ENCODE measurements at places on chromosomes 7 and 10.
A peak's percentile ranks its signal among the peaks of the same experiment; 100 is the strongest.

GRCh38 chr7:106603346-106603745, 57.6 kb downstream of the CCDC71L start:
- DNase-seq: no peak

DNA sequence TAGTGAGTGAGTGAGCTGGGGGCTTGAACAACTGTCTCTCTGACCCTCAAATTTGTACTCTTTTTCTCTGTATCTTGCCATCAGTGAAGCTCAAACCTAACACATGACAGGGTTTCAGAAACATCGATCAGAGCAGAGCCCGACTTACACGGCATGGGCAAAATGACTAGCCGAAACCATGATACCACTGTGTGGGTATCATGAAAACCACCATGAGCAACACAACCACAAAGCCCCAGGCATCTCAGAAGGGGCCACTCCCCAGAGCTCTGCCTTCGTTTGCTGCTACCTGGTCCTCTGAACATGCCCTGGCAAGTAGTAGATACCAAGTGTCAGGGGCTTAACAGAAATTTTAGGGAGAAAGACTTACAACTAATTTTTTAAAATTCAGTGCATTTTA, 308.5 kb downstream of the WDR11 start:
- peak; percentile 26 for DNase-seq

DNA sequence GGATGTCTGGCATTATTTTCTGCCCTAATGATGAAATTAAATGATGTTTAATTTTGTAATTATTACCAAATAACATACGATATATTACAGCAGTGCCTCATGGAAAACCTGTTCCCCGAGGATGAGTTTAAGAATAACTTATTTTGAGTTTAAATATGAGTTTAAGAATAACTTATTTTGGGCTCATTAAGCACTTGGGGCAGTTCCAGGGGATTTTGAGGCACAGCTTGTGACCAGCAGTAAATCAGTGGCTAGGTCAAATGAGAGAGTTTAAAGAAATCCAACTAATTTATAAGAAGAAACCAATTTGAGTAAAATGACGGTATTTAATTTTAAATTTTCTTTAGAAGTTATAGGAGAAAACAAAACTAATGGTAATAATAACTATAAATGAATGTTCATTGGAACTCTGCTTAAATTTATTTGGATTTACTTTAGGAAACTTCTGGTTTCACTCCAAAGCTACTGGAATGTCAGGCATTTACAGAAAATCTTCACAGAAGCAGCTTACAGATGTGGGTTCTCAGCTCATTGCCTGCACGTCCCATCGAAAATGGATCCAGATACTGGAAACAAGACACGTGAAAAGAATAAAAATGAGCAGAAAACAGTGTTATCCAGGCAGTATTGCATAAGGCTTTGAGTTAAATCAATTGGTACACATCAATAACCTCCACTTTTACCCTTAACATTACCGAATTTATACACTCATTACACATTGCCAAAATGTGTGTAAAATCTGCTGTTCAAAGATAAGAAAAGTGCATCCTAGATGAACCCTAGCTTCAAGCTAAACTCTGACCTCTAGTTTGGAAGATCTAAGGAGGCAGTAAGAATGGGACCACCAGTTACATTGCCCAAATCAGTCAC, 784.5 kb upstream of the IGFBP3 start:
- DNase-seq: no peak

GRCh38 chr10:120131183-120131582, 238.7 kb downstream of the SEC23IP start:
- DNase-seq: no peak

DNA sequence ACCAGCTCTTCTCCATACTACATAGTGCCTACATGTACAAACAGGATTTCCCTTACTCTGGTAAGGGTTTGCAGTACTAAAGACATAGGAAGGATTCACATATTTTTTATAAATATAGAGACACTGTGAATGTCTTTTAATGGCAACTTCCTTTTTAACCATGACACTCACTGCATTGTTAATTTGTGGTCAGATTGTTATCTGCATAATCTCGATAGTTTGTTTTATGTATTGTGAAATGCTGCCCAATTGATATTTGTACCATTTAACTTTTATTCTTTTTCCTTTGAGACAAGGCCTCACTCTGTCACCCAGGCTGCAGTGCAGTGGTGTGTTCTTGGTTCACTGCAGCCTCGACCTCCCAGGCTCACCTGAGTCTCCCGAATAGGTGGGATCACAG, 39.7 kb downstream of the SP8 start:
- no peak for DNase-seq

DNA sequence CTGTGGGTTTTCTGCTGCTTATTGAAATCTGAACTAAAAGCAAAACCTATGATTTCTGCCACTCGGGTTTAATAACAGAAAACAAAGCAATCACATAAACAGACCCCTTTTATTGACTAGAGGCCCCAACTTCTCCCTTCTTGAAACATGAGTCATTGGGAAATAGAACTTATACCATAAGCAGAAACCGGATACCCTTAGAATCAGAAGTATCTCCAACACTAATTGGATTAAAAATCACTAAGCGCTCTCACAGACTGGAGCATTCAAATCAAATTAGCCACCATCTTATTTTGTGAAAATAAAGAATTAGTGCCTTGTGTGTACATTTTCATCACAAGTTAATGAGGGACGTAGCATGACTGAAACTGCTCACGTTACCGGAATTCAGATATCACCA, 206.9 kb downstream of the WDR11 start:
- no peak for DNase-seq

GRCh38 chr7:116213361-116214130, 3.2 kb downstream of the TES start:
- DNase-seq: no peak

DNA sequence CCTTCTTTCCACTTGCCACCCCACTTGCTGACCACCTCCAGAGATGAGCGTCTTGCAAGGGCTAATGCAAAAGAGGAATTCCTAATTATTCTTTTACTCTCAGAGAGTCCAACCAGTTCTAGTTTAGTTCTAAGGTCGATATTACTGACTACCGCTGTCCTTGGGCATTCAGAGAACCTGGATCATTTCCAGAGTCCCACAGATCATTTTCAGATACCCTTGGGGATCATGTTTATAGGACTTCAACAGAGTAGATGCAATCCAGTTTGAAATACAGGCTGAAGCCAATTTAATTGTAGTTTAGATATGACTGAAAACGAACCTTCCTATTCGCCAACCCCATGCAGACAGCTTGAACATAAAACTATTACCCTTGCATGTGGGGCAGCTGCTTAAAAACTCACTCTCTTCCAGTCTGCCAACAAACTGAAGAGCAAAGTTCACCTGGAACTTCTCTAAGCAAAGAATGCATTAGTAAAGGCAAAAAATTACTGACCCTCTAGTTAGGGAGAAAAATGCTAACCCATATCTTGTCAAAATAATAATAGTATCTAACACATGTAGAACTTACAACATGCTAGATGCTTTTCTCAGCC, 22.4 kb downstream of the CFAP69 start:
- DNase-seq: no peak

GRCh38 chr7:157432541-157432956, 95.7 kb downstream of the DNAJB6 start:
- DNase-seq: peak; percentile 11

- DNase-seq: no peak
These were observed at the start of gene C10orf90 for GRCh38 chr10:126670056-126670894. C10orf90 (minus strand) TSS chr10:126670693; CDS start chr10:126670480, 213 bp downstream.

GRCh38 chr7:76409537-76409936, at the start of gene SSC4D:
SSC4D (minus strand) TSS chr7:76409697; CDS start chr7:76404439, 5,258 bp downstream.
- DNase-seq: no peak

DNA sequence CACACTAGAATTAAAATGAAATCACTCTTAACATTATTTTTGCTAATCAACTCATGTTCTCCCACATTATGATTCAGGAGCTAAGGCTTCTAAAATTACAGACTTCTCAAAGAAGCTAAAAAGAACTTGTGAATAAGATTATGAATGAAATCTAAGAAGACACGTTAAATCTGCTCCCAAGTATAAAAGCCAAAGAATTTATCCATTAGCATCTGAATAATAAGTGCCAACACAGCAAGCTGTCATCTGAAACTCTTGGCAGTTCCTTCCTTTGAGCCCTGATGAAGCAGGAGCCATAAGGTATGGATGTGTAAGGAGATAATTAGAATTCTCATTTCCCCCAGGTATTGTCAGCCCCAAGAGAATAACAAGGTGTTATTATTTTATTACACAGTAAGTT, 50.3 kb downstream of the TPK1 start:
- DNase-seq: no peak

DNA sequence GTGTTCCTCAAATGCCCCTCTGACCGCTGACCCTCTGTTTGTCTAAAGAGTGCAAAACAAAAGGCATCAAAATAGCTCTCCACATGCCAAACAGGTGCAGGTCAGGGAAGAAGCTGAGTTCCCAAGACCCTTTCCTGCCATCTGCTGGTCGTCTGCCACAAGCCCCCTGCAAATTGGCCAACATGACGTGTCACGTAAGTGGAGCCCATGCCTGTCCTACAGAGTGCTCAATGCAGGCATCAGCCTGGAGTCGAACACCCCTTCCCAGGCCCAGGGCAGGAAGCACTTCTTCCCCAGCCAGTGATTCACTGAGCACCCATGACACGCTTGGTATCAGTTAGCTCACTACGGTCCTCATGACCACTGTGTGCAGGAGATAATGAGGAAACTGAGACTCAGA, 14.1 kb downstream of the TMEM72 start:
- DNase-seq: no peak

DNA sequence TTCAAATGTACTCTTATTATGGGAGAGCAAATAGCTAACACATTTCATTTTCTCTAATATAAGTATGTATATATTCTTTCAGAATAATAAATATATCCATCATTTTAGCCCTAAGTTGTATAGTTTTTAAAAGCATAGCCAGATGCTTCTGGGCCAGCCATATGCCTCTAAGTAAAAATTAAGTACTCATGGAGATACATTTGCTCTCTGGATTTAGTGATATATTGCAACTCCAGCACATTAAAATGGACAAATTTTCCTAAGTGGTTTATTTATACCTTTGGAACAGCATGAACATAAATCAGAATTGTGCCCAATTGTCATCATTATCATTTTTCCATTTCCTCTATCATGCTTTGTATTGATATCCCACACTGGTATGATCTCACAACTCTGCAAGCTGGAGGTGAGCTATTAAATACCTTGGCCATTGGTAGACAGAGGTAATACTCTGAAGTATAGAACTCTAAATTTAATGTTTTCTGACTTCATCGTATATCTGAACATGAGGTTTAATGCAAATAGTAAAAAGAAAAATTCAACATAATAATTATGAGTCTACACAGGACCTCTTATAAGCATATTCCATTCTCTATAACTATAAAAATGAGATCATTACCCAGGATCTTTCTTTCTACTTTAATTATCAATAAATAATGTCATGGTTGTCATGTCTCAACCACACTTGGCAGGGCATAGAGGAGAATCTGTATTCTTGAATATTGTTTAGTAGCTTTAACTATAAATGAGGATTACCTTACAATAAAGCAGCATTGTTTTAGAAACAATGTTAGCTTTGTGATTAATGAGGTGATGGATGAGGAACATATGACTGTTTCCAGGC, 90.8 kb downstream of the AGMO start:
- DNase-seq: no peak

GRCh38 chr10:34406463-34407323, 408.4 kb downstream of the PARD3 start:
- DNase-seq: no peak

DNA sequence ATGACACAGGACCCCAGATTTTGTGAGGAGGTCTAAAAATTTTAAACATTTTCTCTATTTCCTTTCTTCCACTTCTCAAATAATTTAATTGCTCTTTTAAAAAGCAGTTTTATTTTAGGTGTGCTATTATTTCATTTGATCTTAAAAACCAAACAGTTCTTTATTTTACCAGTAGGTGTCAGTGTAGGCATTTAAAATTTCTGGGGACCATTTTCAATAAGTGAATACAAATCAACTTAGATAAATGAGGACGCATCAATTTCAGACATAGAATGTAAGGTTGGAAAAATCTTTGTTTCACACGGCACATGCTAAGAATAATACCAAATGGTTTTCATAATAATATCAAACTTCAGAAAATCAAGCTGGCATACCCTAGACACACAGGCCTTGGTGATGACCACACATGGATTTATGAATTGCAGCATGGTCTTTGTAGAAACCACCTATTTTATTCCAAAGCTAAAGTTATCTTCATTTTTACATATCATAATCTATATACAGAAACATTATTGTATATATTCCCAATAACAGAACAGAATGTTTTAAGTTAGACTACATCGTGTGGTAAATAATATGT, 127.6 kb upstream of the SLC26A5 start:
- DNase-seq: no peak

- DNase-seq: no peak
These were observed 2.3 kb downstream of the AGMO start for GRCh38 chr7:15559416-15559928.

DNA sequence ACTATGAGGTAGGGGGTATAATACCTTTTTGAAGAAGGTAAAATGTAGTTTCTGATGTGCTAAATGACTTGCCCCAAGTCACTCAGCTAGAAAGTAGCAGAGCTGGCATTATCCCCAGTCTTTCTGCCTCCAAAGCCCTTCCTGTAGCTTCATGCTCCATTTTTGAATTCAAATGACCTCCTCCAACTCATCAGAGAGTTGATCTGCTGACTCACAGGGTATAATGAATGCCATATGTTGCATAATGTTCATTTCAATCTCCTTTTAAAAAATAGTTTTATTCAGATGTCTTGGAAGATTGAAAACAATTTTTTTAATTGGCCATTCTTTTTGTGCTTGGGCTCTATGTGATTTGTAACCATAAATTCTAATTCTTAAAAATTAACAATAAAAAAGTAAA, 272.8 kb upstream of the IMMP2L start:
- no peak for DNase-seq

- DNase-seq: no peak
These were observed 53.0 kb downstream of the PDK4 start for GRCh38 chr7:95543312-95543711.

GRCh38 chr10:28496481-28496961, 36.4 kb upstream of the WAC start:
- no peak for DNase-seq

- no peak for DNase-seq
These were observed 182.9 kb downstream of the BMPER start for GRCh38 chr7:34087892-34088891.

DNA sequence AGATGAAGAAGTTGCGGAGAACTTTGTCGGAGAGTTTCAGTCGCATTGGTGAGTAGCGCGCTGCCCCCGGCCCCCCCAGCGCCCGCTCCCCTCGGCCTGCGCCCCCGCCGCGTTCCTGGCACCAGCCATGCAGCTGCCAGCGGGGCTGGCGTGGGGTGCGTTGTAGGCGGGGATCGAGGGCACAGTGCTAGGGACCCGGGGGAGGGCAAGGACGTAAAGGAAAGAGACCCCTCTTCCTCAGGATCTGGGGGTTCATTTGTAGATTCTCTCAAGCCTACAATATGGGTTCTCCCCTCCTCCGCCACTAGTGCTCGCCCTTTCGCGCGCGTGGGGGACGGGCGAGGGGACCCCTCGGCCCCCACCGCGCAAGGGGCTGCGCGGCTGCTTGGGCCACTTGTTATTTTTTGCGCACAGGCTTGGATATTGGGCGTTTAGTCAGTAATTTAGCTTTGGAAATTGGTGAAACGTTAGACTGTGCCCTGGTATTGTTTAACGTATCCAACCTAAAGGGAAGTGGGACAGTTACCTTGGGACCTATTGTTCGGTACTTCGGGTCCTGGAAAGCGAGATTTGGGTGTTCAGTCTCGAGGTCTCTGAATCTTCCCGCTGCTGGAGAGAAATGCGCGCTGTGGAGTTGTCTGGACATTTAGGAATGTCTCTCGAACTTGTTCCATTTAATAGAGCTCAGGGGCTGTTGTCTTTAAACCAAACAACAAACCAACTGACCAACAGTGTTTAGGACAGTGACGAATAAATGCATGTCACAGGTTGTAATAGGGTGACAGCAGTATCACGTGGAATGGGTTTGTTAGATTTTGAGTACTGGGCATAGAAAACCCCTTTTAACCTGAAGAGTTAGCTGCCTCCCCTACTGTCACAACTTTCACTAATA, 796 bp downstream of the CDK14 start:
- no peak for DNase-seq

Data from stimulated activated naive CD8-positive, alpha-beta T cell treated with anti-CD3 and anti-CD28 coated beads, Interleukin-15, amount 100 ng/mL, for 72 hours (primary cell).